ENCODE measurements at places on chromosomes 7 and 10. TPM values are rescaled to one million over a fixed set of nuclear protein-coding genes. Genes with fewer than 3 reads are reported as not detected.
A peak's percentile ranks its signal among the peaks of the same experiment; 100 is the strongest.

- DNase-seq: no peak
Measured at GRCh38 chr7:17495655-17496394, 197.4 kb downstream of the AHR start.

DNA sequence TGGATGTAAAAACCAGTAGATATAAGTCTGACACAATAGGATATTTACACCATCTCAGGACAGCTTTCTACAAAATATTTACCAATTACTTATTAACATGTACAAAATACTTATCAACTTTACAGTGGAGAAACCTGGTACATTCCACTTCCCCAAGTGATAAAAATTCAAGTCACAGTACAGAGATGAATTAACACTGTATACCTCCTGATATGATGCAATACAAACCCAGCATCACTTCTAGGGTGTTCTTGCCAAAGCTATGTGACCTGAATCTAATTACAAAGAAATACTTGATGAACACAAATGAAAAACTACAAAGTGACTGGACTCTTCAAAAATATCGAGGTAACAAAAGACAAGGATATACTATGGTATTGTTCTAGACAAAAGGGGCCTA, 156.4 kb upstream of the FGFR2 start:
- DNase-seq: no peak

The DPYSL4 gene
- total RNA-seq: 0.64 TPM

DNA sequence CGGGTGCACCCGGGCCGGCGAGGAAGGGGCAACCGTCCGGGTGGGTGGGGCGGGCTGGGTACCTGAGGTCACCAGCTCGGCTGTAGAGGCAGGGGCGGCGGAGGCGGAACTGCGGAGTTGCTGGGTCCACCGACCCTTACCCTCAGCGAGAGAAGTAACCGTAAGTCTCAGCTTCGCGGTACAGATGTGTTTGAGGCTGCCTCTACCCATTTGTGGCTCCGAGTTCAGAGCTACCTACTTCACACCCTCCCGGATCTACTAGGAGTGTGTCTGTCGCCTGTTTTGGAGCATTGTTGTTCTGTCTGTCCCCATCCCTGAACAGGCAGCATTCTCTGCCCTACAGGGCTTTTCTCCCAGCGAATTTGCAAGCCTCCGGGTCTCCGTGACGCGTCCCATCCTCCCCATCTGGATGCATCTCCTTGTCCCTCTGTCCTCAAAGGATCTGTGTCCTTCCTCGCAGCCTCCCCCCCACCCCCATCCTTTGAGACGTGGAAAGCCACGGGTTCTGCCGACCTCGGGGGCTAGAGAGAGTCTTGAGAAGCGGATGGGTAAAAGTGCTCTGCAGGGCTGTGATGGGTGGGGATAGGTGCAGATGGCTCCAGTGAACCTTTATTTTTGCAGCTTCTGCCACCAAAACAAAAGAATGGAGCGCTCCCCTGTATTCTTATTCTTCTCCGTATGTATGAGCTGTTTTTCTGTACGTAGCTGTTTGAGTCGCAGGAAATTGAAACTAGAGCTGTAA, 757 bp downstream of the ANKIB1 start:
- peak; percentile 10 for DNase-seq

The GIMAP8 gene
- 3.8 TPM for total RNA-seq

The MINDY4 gene
- 0.60 TPM for total RNA-seq

DNA sequence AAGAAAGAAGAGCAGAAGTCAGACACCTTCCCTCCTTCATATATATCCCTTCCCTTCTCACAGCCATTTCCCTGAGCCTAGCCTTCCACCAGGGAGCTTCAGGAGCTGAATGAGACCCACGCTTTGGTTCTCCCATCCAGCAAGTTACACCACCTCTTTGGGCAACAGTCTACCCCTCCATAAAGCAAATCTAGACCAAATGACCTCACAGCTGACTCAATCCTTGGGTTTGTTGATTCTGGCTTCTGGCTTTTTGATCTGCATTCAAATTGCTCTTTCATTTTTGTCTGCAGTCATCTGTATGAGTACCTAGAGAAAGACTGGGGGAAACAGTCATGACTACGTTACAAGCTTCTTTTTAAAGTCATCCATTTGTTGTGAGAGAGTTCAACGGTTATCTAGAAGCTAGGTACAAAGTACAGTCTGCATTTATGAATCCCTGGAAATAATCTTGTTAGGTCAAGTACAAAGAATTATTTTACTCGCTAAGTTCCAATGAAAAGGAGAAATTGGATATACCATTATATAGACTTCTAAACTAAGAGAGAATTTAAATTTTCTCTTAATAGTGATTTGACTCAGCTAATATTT, 86.3 kb downstream of the RAB11FIP2 start:
- no peak for DNase-seq

The CFTR gene
- not detected for total RNA-seq

The OPALIN gene
- total RNA-seq: not detected

- no peak for DNase-seq
Measured at GRCh38 chr7:25427721-25428120, 199.4 kb upstream of the NPVF start.

The CUBN gene
- total RNA-seq: 9.2 TPM

Data from CD4-positive, alpha-beta T cell (primary cell).